ENCODE measurements at places on chromosomes 13 and 19.

- DNase-seq = no peak
Measured at GRCh38 chr13:81012031-81012430, 671.1 kb upstream of the SPRY2 start.

DNA sequence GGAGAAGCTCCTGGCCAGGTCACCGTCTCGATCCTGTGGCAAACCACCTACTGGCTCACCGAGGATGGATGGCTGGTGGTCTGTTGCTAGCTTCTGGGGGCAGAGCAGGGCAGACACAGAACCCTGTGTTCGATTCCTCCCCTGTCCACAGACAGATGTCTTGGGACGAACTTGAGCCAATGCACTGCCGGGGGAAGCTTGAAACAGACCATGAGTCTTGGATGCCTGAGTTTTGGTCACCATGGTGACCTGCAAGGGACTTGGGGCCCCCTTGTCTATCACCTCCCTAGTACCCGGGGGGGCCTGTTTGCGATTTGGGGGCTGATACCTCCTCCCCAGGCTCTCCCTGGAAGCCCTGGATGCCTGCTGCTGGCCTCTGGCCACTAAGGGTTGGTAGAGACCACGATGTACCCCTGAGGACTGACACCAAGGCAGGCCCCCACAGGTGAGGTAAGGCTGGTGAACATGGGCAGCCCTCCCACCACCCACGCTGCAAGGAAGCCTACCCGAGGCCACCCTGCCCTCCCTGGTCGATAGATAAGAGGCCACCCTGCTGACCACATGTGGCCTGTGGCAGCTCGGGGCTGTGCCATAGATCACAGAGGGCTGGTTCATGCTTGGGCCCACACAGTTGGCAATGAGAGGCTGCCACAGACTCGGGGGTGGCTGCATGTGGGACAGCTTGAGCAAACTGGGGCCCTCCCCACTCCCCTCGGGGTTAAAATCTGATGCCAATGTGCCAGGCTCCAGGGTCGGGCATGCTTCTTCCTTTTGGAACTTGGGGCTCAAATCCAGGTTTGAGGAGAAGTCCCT, 10.7 kb downstream of the IQCN start:
- no peak for DNase-seq

- no peak for DNase-seq
Measured at GRCh38 chr19:53994811-53995210, 3.4 kb downstream of the CACNG6 start.

GRCh38 chr19:28966737-28967399, 246.1 kb downstream of the UQCRFS1 start:
- peak; percentile 77 for DNase-seq

GRCh38 chr13:106129993-106130392, 405.5 kb downstream of the EFNB2 start:
- no peak for DNase-seq

GRCh38 chr13:100130930-100131511, 42.1 kb downstream of the PCCA start:
- DNase-seq = no peak

DNA sequence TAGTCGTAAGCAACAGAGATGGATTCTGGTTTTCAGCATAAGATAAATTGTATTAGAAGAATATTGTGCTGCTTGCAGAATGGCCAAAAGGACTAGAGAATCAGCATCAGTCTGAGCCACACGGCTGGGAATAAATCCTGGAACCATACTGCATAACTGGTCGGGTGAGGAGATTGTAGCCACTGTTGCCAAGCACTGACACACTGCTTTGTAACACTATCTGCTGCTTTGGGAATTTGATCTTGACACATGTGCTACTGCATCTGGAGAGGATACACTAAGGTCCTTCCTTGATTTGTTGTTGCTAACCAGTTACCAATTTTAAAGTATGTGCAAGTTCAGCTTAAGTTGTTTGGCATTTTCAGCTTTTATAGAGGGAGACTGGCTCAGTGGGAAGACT, 1.9 kb downstream of the HNRNPA1L2 start:
- DNase-seq = no peak

Data from fibroblast of skin of right biceps (primary cell).